ENCODE measurements at places on chromosomes 16 and 17.

DNA sequence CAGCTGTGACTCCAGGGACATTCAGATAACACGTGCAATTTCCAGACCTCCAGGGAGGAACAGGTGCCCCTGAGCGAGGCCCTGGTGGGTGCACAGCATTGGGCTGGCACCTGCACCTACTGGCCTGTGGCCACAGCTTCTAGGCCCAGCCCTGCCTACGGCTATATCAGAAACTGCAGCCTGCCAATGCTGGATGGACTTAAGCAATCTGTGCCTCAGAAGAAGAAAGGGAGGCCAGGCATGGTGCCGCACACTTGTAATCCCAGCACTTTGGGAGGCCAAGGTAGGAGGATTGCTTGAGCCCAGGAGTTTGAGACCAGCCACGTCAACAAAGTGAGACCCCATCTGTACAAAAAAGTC lies 12.4 kb downstream of the PITPNM3 start:
- no peak for DNase-seq

DNA sequence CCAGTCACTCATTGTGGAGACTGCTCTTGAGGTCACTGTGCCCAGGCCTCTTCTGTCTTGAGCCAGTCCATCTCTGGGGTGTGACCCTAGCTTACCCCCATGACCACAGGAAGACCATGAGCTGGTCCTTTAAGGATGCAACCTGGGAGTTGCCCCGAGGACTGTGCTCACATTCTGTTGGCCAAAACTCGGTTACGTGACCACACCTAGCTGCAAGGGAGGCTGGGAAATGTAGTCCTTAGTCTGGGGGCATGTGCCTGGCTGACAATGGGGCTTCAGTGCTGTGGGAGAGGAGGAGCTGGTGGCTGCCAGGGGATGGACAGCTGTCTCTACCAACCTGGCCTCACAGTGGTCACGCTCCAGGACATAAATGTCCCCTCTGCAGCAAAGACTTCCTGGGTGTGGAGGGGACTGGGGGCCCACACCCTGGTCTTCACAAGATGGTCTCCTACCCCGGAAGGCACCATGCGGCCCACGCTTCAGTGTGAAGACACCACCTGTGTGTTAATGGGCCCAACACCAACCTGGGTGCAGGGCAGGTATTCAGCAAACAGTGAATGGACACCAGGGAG lies 55.4 kb downstream of the JPH3 start:
- DNase-seq, result no peak

DNA sequence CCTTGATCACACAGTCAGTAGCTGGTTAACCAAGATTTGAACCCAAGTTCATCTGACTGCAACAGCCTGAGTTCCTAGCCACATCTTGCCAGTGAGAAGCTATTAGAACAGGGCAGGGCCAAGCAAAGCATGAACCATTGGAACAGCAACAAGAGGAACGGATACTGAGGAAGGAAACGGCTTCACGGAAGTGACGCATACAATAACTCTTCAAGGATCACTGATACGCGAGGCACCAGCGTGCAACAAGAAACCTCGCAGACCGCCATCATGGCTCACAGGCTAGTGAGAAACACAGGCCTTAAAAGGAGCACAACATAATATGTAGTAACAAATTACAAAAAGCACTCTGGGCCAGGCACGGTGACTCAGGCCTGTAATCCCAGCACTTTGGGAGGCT lies 114.9 kb downstream of the CDYL2 start:
- no peak for DNase-seq

DNA sequence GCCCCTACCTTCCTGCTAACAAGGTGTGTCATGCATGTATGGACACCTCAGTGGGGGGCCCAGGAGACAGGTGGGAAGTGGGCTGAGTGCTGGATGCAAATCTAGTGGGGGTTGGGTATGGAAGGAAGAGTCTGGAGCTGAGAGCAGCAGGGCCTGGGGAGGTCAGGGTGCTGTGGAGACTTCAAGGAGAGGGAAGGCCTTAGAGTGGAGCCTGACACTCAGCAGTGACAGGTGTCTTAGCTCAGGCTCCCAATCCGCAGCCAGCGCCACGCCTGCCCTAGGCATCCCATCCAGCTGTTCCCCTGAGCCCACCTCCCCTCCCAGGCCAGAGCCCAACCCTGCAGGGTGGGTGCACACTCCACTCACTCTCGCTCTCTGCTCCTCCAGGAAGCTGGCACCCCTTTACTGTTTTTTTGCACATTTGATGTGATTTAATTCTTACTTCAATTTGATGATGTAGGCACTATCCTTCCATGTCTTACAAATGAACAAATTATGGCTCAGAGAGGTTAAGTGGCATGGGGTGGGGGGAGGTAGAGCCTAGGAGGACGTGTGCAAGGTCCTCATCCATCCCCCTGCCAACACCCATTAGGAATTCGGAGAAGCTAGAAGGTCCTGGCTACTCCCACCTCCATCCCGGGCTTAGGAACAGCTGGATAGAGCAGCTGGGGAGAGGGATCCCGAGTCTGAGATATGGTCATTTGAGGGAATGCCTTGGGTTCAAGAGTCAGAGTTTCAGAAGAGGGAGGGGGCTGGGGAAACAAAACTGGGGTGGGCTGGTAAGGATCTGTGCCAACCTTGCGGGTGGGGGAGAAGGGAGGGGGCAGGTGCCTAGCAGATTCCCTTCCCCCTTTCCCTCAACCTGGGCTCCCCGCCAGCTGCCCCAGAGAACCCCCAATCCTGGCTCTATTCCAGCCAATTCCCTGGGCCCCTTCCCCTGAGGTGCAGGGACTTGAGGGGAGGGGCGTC lies 2.1 kb downstream of the FAM171A2 start:
- no peak for DNase-seq

- DNase-seq, result no peak
Observed at GRCh38 chr16:19240494-19240893, 45.0 kb upstream of the CLEC19A start.

GRCh38 chr17:6402258-6402657 lies 32.7 kb downstream of the AIPL1 start:
- no peak for DNase-seq

DNA sequence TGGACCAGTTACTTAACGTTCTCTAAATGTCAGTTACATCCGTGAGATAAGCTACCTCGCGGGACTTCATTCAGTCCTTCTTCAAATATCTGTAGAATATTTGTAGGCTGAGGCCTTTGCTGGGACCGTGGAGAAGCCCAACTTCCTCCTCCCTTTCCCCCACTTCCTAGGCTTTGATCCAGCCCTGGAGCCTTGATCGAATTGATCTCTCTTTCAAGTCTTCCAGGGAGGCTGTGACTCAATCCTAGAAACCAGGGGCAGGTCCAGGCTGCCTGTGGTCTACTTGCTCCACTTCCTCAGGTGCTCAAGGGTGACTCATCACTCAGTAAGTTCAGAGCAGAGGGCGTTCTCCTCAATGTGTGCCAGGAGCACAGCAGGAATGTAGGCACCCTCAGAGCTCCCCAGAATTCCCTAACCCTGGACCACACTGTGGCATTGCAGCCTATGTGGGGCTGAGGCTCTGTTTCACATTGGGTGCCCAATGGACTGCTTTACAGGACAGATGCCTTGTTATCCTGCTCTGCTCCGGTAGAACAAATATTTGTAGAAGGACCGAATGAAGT lies 11.2 kb upstream of the CEP20 start:
- no peak for DNase-seq

DNA sequence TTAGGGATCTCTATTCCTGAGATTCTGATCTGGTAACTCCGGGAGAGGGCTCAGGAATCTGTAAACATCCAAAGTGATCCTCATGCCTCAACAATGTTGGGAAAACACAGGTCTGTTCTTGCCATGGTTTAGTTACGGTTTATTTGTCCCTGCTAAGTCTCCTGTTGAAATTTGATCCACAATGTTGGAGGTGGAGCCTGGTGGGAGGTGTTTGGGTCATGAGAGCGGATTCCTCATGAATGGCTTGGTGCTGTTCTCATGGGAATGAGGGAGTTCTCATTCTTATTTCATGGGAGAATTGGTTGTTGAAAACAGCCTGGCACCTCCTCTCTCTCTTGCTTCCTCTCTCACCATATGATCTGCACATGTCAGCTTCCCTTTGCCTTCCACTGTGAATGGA lies 608.6 kb upstream of the GOT2 start:
- DNase-seq, result no peak

DNA sequence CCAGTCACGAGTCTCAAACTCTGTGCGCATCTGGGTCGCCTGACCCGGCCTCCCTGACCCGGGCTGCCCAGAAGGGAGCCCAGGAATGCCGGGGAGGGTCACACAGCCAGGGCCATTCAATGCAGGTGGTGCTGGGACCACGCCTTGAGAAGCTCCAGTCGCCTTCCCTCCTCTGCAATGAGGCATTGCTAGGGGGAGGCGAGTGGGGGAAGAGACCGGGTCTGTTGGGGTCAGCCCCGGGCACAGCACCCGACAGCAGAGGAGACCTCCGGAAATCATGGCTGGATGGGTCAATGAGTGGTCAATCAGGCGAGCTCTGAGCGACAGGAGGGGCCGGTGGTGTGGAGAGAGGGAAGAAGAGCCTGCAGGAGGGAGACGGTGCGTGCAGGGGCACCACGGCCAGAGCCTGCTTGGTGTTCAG lies 13.3 kb downstream of the JPH3 start:
- DNase-seq, result no peak

DNA sequence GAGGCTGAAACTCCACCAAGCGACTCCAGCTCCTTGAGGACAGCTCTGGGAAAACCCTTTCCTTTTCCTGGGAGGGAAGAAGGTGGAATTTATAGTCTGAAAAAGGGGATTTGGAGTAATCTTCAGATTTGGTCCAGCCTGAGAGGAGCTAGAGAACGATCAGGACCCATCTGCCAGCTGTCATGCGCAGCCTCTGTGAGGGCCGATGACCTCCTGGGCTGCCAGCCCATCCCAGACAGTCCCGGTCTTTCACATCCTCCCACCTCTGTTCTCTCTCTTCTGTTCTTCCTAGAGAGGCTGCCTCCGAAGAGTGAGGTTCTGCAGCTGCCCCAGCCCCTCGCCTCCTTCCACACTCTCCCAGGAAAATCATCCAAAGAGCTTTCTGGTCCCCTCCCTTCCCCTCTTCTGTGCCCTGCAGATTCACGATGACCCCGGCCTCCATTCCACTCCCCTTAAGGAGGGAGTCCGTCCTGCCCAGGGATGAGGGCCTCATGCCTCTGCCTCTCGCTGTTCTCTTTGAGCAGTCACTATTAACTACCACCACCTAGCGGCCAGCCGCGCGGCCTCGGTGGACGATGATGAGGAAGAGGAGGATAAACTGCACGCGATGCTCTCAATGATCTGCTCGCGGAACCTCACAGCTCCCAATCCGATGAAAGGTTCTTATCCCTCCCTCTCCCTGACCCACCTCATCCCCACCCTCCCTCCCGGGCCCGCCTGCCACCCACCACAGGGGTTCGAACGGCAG lies 29.6 kb downstream of the SGSM2 start:
- DNase-seq, result no peak

DNA sequence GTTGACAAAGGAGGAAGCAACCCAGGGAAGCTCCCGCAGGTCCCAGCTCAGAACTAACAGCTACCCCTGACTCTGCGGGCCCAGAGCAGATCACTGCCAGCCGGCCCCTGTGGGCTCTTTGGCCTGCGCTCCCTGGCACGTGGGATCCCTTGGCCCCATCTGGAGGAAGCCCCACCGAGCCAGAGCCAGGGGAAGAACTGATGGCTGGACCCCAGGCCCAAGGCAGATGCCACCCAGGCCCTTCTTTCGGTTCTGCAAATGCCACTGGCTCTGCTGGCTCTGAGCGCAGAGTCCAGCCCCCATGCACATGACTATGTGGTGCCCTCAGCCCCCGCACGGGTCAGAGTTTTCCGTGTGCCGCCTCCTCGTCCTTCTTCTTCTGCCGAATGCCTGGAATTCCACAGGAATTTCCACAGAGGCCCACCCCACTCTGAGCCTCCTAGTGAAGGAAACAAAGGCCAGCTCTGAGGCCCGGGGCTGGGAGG lies 35.8 kb upstream of the SNN start:
- DNase-seq, result no peak

DNA sequence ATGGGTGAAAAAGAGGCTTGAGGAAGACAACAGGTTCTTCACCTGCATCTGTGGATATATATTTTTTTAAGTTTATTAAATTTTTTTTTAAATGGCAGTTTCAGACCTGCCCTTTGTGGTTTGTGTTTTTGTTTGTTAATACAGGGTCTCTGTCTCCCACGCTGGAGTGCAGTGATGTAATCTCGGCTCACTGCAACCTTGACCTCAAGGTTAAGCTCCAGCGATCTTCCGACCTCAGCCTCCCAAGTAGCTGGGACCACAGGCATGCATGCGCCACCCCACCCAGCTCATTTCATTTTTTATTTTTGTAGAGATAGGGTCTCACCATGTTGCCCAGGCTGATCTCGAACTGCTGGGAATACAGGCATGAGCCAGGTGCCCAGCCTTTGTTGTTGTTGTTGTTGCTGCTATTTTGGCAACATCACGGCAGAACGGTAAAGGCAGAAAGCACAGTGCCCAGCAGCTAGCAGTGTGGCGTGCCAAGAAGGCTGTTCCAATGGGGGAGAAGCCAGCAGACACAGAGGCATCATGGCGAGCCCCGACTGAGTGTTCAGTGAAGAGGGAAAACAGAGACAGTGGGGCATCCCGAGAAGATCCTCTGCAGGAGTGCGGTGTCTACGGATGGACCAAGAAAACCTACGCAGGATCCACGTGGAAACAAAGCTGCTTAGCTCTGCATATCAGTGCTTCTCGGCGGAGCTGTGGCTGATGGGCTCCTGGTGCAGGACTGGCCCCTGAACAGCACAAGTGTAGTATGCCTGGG lies 19.6 kb downstream of the TMC6 start:
- no peak for DNase-seq

- DNase-seq, result no peak
Observed at GRCh38 chr16:11071829-11072228, 127.5 kb downstream of the CLEC16A start.

DNA sequence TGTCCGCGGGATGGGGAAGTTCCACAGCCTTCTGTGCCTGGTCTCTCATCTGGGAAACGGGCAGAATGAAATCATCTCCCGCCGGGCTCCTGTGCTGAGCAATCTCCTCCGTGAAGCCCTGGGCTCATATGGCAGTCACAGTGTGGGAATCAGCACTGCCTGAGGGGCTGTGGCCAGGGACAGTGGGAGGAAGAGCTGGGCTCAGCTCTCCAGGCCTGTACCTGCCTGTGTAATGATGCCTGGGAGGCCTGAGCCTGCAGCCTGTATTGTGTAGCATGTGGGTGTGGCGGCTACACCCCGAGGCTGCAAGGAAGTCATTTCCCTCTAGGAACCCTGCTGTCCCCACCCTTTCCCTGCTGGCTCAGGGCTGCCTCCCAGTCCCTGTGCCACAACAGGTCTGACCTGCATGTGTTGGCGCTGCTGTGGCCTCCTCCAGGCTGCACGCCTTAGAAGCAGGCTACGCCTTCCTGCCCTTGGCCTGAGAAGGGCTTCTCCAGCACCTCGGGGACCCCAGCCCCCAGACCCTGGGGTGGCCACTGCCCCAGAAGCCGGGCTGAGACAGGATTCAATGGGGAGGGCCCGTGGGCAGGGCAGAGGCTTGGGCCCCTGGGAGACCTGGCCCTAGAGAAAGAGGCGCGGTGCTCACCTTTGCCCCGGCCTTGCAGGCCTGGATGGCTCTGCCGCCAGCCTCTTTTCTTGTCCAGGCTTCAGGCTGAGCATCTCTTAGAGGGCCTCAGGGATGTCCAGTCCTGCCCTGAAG lies 2.1 kb downstream of the ITGB4 start:
- no peak for DNase-seq

Measured in esophagus squamous epithelium (tissue), 5 donors.